Ovary (tissue), 10 donors: ENCODE measurements at places on chromosomes 6 and 20.

GRCh38 chr6:158422629-158423238, 110.5 kb downstream of the TULP4 start:
- no peak for DNase-seq

DNA sequence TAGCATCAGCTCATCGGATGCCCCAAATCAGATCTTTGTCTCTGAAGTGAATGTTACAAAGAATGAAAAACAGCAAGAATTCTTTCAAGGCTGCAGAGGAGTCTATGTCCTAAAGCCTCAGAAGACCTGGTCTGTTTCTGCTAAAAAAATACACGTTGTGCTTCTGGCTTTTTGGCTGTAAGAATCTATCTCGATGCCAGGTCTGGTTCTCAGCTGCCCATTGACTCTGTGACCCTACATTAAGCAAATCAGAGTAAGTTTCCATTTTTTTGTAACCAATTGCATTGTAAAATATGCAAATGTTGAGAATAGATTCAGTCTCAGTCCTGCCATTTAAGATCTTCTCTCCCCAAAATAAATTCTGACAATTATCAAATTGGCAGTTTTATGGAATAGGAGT, 705.4 kb downstream of the RFPL4B start:
- DNase-seq: no peak

- DNase-seq: no peak
Measured at GRCh38 chr6:88870717-88871330, 92.6 kb downstream of the RNGTT start.

GRCh38 chr20:59158673-59159072, 4.9 kb upstream of the ZNF831 start:
- DNase-seq: no peak

- DNase-seq: no peak
Measured at GRCh38 chr6:38836585-38836984, 121.5 kb downstream of the DNAH8 start.

DNA sequence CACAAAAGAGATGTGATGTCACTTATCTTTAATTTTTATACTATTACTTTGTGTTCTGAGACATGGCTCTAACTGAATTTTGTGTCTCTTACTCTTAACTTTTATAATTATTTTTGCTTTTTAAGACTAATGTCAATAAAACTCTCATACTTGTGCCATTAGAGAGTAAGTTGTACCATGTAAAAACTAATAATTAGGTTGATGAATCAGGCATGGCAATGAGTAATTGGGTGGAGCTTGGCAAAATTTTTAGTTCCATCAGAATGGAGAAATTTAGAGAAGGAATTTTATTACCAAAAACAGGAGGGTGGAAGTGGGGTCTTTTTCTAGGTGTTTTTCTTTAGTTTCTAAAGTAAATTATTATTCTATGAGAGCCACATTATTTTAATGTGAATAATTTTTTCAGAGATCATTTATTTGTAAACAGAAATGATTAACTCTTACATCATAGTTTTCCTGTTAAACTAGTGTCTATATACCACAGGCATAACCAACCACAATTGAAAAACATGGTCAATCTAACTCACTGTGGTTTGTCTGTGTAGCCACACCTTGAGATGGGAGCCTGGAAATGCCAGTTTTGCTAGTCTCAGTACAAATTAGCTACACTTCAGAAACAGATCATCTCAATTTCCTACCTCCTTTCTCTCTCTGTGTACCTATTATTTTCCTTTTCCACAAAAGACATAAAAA, 51.8 kb downstream of the ELOVL4 start:
- DNase-seq: no peak

DNA sequence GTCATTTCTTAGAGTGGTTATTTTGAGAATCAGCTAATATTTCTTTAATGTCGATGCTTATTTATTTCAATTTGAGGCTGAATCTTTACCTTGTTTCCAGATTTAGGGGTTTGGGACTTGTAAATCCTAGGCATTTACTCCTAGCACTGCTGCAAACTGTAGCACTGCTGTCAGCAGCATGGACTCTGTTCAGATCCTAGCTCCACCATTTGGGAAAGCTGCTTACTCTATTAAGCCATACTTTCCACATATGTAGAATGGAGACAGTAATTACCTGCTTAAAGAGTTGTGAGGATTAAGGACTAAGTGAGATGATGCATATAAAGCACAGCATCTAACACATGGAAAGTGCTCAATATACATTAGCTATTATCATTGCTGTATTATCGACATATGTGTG, 28.7 kb downstream of the TMEM242 start:
- DNase-seq: no peak

GRCh38 chr6:73109659-73110058, 115.6 kb downstream of the KHDC1L start:
- no peak for DNase-seq

DNA sequence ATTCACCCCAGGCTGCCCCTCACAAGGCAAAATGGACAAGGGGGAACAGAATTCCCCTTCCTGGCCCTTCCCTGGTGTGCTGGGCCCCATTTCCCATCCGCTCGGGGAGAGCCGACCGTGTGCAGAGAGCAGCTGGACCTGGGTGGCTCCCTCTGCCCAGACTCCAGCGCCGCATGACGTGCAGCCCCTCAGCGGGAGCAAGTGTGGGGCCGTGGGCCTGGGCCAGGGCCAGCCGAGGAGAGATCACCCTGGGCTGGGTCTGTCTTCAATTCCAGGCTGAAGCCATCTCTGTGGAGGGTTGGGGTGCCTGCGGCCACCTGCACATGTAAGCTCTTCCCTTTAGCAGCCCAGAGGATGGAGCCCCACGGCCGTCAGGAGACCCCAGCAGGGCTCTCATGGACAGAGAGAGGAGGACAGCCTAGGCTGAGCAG, 241.8 kb downstream of the TTLL2 start:
- DNase-seq: no peak

- no peak for DNase-seq
Measured at GRCh38 chr6:4637691-4638433, 138.3 kb upstream of the CDYL start.

DNA sequence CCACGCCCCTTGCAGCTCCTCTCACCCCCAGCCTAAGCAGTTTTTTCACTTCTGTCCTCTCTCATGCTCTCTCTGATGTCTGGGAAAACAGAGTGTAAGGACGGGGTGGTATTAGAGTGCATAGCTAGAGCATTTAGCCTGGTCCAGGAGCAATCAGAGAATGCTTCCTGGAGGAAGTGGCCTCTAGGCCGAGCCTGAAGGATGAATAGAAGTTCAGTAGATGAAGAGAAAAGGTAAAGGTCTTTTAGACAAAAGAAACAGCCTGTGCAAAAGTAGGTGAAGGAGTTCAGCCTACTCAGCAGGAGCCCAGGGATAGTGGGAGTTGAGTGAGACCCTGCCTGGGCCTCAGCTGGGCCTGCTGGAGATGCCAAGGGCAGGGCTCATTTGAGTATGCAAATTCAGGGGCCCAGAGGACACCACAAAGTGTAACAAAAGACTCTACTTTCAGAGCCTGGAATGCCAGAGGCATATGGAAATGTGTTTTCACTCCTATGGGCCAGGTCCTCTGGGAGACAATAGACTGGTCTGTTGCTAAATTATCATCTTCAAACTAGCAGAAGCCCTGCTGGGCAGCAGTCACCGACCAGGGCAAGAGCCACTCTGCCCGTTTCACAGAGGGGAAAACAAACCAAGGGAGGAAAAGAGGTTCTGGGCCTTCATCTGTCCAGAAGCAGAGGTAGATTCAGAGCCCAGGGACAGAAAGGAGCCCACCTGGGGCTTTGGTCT, 19.7 kb upstream of the TM9SF4 start:
- no peak for DNase-seq

- DNase-seq: no peak
Measured at GRCh38 chr6:156917213-156917612, 140.0 kb downstream of the ARID1B start.

GRCh38 chr6:165698868-165699267, 35.8 kb upstream of the PDE10A start:
- no peak for DNase-seq

- DNase-seq: no peak
Measured at GRCh38 chr20:36043892-36044515, 75.6 kb downstream of the CNBD2 start.

DNA sequence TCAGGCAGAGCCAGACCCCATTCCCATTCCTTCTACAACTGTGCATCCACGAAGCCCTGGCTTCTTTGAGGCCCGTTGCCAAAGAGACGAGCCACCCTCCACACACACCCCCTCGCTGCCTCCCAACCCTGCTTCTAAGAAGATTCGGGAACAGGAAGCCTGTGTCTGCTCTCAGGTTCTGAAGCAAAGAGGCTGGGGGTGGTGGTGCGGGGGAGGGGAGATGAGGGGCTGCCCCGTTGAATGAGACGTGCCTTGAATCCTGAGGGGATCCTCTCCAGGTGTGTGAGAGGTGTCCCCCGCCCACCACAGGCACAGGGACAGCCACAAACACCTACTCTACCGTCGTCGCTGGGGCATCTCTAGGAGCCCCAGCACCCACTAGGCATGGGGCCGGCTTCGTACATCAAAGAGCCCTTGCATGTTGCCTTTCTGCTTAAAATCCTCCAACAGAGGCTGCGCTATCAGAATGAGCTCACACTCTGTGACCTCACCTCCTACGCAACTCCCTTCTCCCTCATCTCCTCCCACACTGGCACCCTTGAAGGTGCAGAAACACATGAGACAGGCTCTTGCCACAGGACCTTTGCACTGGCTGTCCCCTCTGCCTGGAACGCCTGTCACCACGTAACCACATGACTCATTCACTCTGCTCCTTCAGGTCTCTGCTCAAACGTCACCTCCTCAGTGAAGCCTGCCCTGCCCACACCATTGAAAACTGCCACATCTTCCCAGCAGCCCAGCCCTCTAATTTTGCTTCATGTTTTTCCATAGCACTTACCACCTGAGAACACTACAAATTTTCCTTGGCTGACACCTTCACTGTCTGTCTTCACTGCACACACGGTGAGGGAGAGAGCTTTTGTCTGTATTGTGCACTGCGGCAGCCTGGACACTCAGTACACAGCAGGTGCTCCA, 58.5 kb downstream of the PREX1 start:
- no peak for DNase-seq

GRCh38 chr20:19991854-19992253, 25.3 kb upstream of the NAA20 start:
- no peak for DNase-seq

DNA sequence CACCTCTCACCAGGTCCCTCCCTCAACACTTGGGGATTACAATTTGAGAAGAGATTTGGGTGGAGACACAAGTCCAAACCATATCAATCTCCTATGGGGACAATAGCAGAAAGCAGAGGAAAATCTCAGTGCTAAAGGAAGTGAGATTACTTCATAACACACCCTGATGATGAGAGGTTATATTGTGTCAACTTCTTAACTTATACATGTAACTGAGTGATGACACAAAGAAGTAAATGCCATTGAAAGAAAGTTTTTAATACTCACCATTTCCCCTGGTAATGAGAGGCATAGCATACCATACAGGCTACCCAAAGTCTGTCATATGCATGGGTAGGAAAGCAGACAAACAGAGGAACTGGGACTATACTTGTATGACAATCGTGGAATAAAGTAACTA, 137.2 kb downstream of the MMUT start:
- no peak for DNase-seq

GRCh38 chr6:17038316-17038715, 63.5 kb upstream of the STMND1 start:
- no peak for DNase-seq

- no peak for DNase-seq
Measured at GRCh38 chr20:53706466-53707370, 113.1 kb upstream of the ZNF217 start.

- DNase-seq: no peak
Measured at GRCh38 chr6:45970326-45970725, 45.3 kb downstream of the CLIC5 start.

DNA sequence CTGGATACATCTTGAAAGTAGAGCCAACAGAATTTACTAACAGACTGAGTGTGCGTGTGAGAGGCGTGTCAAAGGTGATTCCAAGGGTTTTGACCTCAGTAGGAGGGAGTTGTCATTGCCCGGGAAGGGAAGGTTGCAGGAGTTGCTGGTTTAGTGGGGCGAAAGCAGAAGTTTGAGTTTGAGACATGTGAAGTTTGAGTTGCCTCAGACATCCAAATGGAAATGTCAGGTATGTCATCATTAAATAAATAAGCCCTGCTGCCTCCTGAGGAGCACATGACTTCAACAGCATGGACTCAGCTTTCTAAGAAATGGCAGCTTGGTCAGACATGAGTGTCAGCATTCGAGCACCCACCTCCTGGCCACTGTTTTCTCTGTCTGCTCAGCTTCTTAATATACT, 26.6 kb upstream of the TGM2 start:
- no peak for DNase-seq

GRCh38 chr6:13281686-13282085, 46.7 kb downstream of the TBC1D7 start:
- DNase-seq: no peak

DNA sequence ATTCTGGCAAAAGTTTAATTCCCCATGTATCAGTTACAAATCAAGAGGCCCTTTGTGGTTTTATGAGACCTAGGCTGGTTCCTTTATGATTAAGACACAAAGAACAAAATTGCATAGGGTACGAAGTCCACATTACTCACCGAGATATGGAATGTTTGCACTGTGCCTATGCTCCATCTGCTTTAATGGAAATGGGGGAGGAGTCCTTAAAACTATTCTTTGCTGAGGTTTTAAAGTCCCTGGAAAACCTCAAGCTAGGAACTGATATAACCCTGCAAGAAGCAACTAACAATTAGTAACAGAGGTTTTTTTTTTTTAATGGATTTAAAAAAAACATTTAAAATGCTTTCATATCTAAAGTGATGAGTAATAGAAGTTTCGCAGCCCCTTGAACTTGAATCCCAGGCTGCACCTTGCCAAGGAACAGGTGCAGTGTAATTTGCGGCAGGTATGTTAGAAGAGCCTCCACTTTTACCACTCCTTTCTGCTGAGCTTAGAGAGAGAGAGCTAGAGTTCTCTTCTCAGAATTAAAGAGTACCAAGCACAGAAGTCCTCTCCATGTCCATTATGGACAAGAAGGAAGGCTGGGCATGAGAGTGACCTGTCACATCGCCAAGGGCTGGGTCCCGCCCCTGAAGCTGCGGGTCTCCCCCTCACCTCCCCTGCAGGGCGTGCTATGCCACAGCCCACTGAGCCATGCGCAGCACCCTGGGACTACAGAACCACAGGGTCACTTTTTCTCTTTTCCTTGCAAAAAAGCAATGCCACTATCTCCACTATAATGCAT, 2.3 kb downstream of the SERPINB1 start:
- no peak for DNase-seq
